ENCODE measurements at places on chromosomes 13 and 19.
A peak's percentile ranks its signal among the peaks of the same experiment; 100 is the strongest.

DNA sequence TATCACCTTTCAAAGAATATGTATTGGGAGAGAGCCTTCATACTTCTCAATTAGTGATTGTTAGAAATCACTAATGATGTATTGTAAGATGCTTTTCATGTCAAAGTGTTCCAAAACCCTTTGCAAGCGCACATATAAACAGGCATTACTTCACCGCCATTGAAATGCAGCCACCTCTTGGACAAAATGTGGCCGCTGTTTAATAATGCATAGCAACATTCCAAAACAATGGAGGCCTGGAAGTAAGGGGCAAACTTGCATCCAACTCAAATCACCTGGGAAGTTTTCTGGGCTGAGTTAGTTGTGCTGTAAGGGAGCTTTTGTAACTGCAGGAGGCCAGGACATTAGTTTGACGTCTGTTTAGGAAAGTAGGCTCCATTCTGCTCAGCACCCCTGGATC is 438.1 kb downstream of the FGF9 start:
- no peak for DNase-seq

DNA sequence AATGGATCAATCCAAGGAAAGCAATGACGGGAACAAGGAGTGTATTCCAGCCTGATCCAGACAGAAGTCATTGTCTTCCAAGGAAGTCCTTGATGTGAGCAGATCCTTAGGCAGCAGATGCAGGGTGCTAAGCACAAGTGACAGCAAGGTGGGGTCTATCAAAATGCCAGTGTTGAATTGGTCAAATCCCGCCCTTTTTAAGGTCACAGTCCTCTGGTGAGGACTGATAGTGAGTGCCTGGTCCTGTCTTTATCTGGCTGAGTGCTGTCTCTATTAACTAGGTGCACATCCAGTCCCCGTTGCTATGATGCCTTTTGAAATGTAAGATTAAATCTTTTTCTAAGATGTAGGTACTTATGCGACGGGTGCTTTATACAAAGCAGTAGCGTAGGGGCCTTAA is 1.3 kb upstream of the LAMP1 start:
- DNase-seq, result no peak

GRCh38 chr19:1389033-1389940 is 5.6 kb downstream of the NDUFS7 start:
- no peak for DNase-seq

DNA sequence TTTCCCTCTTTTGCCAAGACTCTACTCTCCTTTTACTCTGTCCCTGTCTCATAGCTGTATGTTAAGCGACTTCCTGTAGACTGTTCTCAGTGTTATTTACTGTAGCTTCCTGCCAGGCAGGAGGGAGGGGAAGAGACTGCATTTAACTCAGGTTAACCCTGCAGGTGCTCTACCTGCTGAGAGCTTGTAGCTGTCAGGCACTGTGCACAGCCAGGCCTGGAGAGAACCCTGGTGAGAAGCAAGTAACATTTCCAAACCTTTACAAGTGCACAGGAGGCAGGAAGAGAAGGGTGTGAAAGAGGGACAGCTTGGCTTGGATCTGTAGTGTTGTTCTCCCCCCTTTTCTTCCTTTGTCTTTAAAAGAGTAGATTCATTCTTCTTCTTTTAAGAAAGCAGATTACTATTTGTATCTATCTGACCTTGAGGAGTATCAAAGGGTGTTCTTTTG is 167.1 kb downstream of the LMO7 start:
- DNase-seq, result peak; percentile 48

GRCh38 chr13:108742701-108743451 is 113.5 kb downstream of the MYO16 start:
- DNase-seq, result no peak

- DNase-seq, result no peak
Observed at GRCh38 chr13:43648733-43649132, 138.0 kb downstream of the ENOX1 start.

DNA sequence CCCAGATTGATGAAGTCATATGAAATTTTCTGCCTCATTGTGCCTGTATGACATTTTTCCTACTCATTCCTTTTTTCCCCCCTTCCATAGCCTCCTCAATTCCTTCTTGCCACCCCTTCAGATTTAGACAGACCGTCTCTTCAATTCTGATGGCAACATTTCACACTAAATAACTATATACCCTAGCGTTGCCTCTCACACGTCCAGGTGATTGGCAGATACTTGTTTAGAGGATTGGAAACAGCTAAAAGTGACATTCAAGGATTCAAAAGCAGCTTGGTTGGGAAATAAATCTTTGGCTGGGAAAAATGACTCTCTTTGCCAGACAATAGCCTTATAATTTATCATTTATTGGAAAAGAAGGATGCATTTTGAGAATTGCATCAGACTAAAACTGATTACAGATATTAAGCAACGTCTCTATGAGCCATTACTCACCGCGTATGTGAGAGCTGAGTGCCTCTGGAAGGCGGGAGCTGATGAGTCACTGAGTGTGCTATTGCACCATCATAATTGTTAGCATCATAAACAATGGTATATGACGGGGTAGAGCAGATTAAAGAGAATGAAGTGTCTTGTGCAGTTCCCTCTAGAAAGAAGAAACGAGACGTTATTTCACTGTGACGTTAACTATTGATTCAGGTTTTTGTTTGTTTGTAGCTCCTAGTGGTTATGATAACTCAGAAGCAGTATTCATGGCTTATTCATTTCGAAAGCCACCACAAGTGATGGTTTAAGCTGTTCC is 61.1 kb upstream of the FAM216B start:
- peak; percentile 91 for DNase-seq

DNA sequence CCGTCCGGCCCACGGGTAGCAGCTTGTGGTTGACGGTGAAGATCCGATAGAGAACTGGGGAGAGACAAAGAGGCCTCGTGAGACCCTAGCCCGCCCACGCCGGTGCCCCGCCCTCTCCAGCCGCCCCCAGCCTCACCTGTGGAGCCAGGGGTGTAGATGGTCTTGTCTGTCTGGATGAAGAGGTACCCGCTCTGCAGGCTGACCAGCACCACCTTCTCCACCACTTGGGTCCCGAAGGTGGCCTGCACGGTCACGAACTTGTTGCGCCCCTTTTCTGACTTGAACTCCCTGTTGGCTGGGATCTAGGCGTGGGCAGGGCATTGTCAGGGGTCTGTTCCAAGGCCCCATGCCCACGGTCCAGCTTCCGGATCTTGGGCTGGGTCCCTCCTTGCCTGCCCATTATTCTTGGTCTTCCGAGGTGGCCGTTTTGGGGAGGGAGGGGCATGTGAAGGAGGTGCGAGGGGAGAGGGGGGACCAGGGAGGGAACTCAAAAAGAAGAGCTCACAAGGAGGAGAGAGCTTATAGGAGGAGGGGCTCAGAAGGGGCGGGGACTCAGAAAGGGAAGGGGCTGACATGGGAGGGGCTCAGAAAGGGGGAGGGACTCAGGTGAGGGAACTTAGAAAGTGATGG is 2.2 kb downstream of the C3 start:
- DNase-seq, result no peak

DNA sequence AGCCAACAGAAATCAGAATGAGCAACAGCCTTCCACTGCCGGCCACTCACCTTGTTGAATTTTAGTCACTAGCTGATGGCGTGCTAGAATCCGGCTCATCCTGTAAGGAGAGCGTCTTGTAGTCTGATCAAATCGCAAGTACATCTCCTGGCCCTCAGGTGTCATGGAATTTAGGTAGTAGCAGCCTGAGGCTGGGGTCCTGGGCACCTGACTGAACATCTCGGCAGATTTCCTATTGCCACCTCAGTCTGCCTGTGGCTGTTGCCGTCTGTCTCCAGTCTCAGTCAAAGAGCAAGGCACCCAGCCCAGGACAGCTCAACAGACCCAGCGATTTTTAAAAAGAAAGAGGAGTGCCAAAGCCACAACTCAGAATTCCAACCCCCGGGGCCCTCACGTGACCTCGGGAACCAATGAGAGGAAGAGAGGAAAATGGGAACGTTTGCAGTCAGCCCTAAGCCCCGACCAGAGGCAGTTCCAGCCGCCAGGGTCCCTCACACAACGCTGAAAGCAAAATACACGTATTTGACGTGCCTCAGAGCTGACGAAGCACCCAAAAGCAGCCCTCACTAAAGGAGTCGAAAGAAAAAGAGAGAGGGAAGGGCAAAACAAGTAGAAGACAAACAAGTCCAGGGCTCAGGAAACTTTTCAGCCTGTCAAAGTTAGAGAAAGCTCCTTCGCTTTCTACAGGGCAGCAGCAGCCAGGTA is at the start of gene STARD13:
STARD13 (minus strand) TSS at position 336 of the 705 bp plus-strand sequence; CDS start at position 219, 117 bp downstream.
- peak; percentile 91 for DNase-seq

GRCh38 chr13:54387625-54388024 is 1359.0 kb downstream of the OLFM4 start:
- no peak for DNase-seq

- no peak for DNase-seq
Observed at GRCh38 chr13:51874651-51875050, 12.9 kb downstream of the CCDC70 start.

- DNase-seq, result no peak
Observed at GRCh38 chr13:28573595-28574373, 78.9 kb upstream of the FLT1 start.

All from DMS53 (cell line).